ENCODE measurements at places on chromosomes 12 and 14.

GRCh38 chr12:115820656-115821055 lies 456.8 kb downstream of the MED13L start:
- DNase-seq, result no peak

DNA sequence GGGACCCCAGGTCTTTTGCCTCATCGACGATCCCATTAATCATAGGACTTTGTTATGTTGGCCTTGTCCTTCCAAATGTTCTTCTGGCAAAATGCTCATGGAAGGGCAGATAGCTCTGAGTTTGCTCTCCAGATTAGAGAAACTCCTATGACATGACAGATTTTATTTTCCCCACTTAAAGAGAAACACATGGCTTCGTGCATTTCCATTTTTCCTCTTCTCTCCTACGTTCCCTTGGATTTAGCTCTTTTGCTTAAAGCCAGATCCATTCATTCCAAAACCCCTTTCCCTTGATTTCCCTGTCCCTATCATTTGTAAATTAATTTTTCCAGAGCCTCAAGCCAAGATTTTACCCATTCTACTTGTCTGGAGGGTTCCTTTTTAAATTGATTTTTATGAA lies 2.9 kb downstream of the PRIMA1 start:
- no peak for DNase-seq

GRCh38 chr14:22598896-22599244 lies 770 bp downstream of the ABHD4 start:
- peak; percentile 5 for DNase-seq

DNA sequence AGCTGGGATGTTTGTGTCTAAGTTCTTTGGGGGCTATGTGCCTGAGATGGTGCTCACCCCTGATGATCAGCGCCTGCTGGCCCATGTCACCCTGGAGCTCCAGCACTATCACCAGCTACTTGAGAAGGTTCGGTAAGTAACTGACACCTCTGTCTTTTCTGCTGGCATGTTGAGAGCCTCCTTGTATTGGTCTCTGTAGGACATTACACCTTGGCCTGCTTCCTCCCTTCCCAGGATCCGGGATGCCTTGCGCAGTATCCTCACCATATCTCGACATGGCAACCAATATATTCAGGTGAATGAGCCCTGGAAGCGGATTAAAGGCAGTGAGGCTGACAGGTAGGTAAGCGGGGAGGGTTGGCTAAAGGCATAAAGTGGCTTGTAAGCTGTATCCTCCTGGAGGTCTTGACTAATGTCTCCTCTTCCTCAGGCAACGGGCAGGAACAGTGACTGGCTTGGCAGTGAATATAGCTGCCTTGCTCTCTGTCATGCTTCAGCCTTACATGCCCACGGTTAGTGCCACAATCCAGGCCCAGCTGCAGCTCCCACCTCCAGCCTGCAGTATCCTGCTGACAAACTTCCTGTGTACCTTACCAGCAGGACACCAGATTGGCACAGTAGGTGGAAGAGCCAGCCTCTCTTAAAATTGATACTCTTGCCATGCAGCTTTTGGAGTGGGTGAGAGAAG lies 5.5 kb downstream of the DDIT3 start:
- DNase-seq, result no peak

DNA sequence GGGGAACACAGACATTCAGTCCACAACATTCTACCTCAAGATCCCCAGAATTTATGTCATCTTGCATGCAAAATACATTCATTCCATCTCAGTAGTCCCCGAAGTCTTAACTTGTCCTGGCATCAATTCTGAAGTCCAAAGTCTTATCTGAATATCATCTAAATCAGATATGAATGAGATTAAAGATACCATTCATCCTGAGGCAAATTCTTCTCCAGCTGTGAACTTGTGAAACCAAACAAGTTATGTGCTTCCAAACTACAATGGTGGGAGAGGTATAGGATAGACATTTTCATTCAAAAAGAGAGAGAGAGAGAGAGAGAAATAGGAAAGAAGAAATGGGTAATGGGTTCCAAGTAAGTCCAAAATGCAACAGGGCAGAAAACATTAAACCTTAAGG lies 390.6 kb downstream of the DPF3 start:
- DNase-seq, result no peak

DNA sequence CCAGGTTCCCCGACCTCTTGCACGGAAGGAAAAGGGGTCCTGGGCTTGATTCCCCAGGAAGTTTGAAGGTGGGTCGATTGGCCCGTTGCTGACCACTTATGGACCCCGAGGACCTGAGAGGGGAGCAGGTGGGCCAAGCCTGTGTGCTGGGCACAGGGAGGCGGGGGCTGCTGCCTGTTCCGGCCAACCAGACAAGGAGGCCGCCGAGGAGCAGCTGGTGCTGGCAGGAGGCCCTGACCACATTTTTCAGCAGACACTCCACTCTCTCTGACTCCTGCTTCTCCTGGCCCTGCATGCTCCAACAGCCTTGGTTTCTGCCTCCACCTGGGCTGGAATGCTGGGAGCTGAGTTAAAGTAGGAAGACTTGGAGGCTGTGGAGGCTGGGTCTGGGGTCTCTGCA lies 42.8 kb downstream of the NOS1 start:
- no peak for DNase-seq

GRCh38 chr12:13942826-13943225 lies 38.6 kb downstream of the GRIN2B start:
- DNase-seq, result no peak

DNA sequence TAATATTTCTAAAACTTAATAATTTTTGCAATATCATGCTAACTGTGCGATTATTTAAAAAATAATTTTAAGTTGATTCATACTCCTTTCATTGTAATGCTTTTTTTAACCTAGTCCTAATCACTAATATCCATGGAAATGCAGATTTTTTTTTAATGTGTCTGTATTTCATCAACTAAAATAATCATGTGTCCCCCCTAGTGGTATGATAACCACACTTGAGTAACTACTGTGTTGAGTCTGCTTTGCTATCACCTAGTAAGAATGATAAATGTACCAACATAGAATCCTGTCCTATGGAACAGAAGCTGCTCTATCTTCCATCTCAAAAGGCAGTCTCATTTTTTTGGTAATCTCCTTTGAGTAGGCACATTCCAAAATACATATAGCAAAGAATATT lies 19.1 kb upstream of the SYNE2 start:
- DNase-seq, result no peak

DNA sequence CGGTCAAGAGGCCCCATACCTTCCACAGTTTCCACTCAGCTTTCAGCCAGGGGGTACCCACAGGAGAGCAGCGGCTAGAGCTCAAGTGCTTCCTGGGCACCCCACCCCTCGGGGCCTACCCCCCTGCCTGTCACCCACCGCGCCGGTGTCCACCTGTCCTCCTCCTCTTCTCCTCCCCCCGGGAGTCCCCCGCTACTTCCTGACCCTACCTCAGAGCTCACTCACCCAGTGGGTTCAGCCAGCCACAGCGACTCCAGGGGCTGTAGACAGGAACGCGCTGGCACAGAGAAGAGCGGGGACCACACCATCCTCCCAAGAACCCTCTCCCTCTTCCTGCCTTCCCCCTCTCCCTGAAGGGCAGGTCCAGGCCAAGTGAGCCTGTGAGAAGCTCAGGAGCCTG lies 123.0 kb downstream of the ESRRB start:
- DNase-seq, result no peak

DNA sequence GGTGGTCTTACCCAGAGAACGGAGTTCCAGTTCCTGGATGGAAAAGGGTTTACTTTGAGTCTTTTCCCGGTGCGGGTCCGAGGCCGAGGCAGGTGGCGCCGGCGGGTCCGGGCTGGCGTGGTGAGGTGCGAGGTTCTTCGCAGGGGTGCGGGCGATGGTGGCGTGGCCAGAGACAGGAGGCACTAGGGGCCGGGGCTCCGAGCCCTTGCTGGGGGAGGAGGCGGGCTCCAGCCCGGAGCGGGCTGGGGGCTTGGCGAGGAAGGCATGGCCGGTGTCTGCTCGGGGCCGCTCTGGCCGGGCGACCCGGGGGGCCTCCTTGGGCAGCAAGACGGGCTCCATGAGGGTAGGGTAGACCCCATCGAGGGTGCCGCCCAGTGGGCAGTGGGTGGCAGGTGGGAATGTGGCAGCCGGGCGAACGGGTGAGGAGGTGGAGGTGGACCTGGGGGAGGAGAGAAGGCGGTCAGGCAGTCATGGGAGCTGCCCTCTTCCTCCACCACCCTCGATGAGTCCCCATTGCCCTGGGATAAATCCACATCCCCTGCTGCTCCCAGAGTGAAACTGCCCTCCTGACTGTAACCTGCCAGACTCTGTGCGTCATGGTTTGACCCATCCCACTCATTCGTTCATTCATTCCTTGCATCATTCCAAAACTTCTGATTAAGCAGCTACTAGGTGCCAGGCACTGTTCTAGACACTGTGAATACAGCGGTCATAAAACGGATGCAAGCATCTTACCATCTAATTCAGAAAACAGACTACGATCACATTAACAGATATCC lies 42.0 kb downstream of the RFLNA start:
- no peak for DNase-seq

DNA sequence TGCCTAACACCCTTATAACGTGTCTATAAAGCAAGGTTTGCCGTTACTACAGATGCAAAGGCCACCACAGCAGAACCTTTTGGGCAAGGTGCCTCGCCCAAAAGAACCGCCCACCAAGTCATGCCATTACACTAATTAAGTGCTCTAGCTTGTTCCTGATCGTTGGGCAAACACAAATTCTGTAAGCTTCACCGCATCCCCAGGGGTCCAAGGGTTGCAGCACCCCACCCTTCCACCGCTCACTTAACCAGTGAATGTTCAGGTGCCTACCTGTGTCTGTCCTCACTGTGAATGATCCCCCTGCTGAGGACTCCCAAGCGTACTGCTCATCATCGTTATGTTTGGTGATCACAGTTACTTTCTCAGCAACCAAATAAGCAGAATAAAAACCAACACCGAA lies 1.4 kb downstream of the HSP90AA1 start:
- no peak for DNase-seq

- DNase-seq, result no peak
These were observed 620 bp downstream of the C1S start for GRCh38 chr12:7061138-7061537.

DNA sequence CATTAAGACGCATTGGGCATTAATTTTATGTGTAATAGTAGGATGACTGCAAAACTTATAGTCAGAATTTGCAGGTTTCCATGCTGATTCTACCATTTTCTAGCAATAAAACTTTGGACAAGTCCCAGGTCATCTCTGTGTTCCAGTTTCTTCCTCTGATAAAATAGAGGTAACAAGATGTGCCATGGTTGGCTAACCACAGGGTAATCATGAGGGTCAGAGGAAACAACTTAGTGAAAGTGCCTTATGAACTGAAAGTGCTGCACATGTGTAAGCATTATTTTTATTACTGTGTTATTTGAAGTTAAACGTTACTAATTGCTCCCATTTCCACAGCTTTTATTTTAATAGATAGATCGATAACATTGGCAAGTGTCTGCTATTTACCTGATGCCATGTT lies 21.1 kb downstream of the SMCO2 start:
- DNase-seq, result no peak

DNA sequence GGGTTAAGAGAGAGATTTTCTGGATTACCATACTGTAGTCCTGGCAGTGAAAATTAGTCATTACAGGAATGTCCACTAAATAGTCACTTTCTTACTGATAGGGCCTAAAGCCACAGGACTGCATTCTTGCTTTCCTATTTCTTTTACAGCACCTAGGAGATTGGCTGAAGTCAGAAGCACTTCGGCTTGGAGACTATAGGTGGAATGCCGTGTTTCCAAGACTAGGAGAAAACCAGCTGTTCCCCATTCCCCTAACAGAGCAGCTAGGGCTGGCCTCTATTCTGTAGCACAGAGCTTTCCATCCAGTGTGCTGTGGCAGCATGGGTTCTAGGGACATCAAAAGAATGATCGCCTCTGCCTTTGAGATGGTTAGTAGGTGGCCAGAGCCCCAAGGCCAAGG lies 15.1 kb downstream of the PIGH start:
- no peak for DNase-seq

- no peak for DNase-seq
These were observed 222.3 kb upstream of the NOS1 start for GRCh38 chr12:117583677-117584225.

DNA sequence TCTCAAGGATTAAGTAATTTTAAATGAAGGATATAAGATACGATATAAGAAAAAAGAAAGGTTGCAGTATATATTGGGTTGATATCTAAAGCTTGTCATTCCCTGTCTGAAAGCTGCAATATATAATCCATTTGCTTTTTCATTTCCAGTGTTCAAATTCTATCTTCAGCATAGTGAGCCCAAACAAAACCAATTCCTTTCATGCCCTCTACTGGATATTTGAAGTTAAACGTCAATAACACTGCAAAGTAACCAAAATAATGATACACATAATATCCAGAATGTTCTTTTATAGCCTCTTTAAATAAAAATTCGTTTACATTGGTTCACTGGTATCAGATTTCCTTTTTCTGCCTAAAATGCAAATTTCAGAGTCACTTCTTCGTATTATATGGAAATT lies 64.5 kb upstream of the DAAM1 start:
- no peak for DNase-seq

DNA sequence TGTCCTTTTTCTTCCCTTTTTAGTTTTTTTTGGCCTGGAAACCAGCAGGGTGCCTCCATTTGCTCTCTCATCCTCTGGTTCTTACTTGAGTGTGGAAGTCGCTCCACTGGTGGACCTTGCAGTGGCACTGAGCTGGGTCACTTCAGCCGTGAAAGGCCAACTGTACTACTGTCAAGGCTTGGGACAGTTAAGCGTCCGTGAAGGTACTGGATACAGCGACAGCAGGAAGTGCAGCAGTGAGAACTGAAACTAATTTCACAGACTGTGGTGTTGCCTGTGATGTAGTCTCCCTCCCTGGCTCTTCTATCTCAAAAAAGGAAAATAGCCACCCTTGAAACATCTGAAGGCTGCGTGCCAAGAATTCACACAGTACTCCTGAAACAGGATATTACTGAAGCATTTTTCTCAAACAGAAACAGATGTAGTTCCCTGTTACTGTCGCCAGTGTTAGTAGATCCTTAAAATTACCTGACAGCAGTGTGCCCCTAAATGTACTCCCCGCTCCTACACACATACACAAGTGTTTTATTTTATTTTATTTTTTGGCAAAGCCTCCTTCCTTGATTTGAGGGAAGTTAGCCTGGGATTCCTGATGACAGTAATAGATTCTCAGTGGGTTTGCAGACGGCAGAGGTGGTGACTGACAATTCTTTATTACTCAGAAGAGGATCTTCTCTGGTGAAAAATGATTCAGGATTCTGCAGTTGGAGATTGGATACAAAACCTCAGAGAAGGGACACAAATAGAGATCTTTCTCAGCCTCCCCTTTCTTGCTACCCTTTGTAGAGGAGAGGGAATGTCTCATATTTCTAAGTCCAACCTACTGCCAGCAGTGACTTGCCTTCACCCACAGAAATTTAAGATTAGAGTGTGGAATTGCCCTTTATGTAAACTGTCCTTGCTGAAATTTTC lies 4.4 kb downstream of the SUSD6 start:
- DNase-seq, result no peak

DNA sequence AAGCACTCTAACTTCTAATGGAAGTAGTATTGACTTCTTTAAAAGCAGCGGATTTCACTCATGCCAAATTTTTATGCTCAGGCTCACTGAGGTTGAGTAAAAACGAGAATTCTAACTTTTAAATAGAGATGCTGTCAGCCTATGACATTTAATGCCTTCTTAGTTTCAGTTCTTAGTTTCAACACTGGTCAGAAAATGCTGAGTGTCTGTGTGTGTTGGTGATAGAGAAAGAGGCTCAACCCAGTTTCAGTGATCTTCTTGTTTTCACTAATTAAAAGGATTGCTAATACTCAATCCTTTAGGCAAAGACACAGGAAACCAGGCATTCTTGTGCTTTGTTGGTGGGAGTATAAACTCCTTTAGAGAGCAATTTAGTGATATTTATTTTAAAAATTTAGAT lies 31.0 kb downstream of the PEBP1 start:
- DNase-seq, result no peak

- no peak for DNase-seq
These were observed 179.3 kb downstream of the PCNX1 start for GRCh38 chr14:71086567-71086966.

- DNase-seq, result no peak
These were observed 26.0 kb upstream of the IL22 start for GRCh38 chr12:68279227-68280054.

Data from activated CD8-positive, alpha-beta memory T cell treated with anti-CD3 and anti-CD28 coated beads for 4 hours (primary cell).